Testis (tissue), 5 donors: ENCODE measurements at places on chromosomes 16 and 17. TPM values are rescaled to one million over a fixed set of nuclear protein-coding genes. Genes with fewer than 3 reads are reported as not detected.

DNA sequence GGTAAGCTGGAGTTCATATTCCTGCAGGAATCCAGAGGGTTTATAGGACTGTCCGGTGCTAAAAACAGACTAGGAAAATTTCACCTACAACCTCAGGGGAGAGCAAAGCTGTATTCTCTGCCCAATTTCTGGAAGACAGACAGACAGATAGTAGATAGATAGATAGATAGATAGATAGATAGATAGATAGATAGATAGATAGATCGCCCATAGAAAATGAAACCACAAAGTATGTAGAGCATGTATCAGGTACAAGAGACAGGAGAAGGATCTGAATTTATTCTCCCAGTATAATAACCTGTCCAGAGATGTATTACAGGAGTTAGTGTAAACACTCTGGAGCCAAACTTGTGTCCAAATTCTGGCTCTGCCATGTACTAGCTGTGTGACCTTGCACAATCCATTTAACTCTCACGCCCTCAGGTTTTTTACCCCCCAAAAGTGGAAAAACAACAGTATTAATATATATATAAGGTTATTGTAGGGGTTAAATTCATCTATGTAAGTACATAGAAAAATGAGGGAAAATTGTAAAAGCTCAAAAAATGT, 2.1 kb upstream of the ABCA6 start:
- H3K4me3 ChIP-seq: no peak overlapping the region
- H3K36me3 ChIP-seq: no peaks in the 10 kb centered on the region
- H3K4me1 ChIP-seq: peaks cover 3% of the 10 kb centered on the region

GRCh38 chr17:57808882-57809281, 41.0 kb downstream of the MRPS23 start:
- H3K27me3 ChIP-seq: no peaks in the 10 kb centered on the region
- no peak overlapping the region for H3K4me3 ChIP-seq
- no peaks in the 10 kb centered on the region for H3K36me3 ChIP-seq
- no peak overlapping the region for H3K27ac ChIP-seq
- H3K4me1 ChIP-seq: peaks cover 13% of the 10 kb centered on the region
- DNase-seq: no peak

Gene KCNJ2
- total RNA-seq: 0.79 TPM

DNA sequence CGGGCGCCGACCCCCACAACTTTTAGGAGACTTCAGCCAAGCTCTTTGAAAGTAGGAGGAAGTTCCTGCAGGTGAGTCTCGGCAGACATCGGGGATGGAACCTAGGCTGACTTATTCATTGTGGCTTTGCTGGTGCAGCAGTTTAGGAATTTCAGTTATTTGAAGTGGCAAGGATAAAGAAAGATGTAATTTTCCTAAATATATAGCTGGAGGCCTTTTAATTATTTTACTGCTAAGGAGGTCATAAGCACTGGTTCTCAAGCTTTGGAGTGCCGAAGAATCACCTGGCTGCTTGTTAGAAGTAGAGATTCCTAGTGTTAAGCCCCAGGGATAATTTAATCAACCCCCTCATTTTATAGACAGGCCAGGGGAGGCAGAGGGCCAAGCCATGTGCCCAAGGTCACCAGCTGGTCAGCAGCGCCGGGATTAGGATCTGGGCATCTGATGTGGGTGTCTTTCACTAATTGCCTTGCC, 28.9 kb upstream of the BCAR1 start:
- H3K4me3 ChIP-seq: no peak overlapping the region
- no peak overlapping the region for H3K27ac ChIP-seq
- DNase-seq: no peak
- no peaks in the 10 kb centered on the region for H3K27me3 ChIP-seq
- H3K4me1 ChIP-seq: peaks cover 2% of the 10 kb centered on the region
